ENCODE measurements at places on chromosomes 16 and 17. TPM values are rescaled to one million over a fixed set of nuclear protein-coding genes. Genes with fewer than 3 reads are reported as not detected.

Gene TBX21
- 0.23 TPM for total RNA-seq

Gene PER1
- total RNA-seq, result 9.0 TPM

Gene ADAMTS18
- 7.4 TPM for total RNA-seq

Gene PPP1R1B
- total RNA-seq, result 23.5 TPM

Gene TP53TG3
- total RNA-seq, result not detected

Measured in diencephalon (tissue), 1 donor.